ENCODE measurements at places on chromosomes 3 and 15. TPM values are rescaled to one million over a fixed set of nuclear protein-coding genes. Genes with fewer than 3 reads are reported as not detected.

ONECUT1 gene
- not detected for total RNA-seq

CAMP gene
- 27.3 TPM for total RNA-seq

OXTR gene
- 1.7 TPM for total RNA-seq

TGM4 gene
- total RNA-seq = 0.48 TPM

TCTA gene
- total RNA-seq = 6.0 TPM

ZMAT3 gene
- 25.4 TPM for total RNA-seq

GRM7 gene
- total RNA-seq = not detected

CHL1 gene
- total RNA-seq = 2.1 TPM

GOLGA6D gene
- not detected for total RNA-seq

C3orf80 gene
- under 0.01 TPM for total RNA-seq

IGF1R gene
- 29.2 TPM for total RNA-seq

SCN11A gene
- total RNA-seq = under 0.01 TPM

NDUFB4 gene
- total RNA-seq = 23.4 TPM

All from tracheal epithelial cell (primary cell).